GM23338 (cell line): ENCODE measurements at places on chromosomes 2 and 18. TPM values are rescaled to one million over a fixed set of nuclear protein-coding genes. Genes with fewer than 3 reads are reported as not detected.

The FBLN7 gene
- polyA plus RNA-seq, result 0.14 and 0.16 TPM in 2 replicates

The CD226 gene
- polyA plus RNA-seq, result 0.19 TPM in 1 of 2 replicates, not detected in the other

The LRATD1 gene
- polyA plus RNA-seq, result 1.8 and 2.7 TPM in 2 replicates

The SUMO1 gene
- polyA plus RNA-seq, result 418 and 507 TPM in 2 replicates

The RAPGEF4 gene
- polyA plus RNA-seq, result 0.80 and 1.7 TPM in 2 replicates

The PROKR1 gene
- 0.61 and 1.1 TPM in 2 replicates for polyA plus RNA-seq

The RIT2 gene
- 8.8 and 9.5 TPM in 2 replicates for polyA plus RNA-seq

The MYL1 gene
- polyA plus RNA-seq, result not detected in 2 replicates

The PLEKHH2 gene
- polyA plus RNA-seq, result 4.9 and 5.4 TPM in 2 replicates

The GALR1 gene
- 0.19 and 0.32 TPM in 2 replicates for polyA plus RNA-seq

The TCF23 gene
- 0.03 TPM in 1 of 2 replicates, not detected in the other for polyA plus RNA-seq

The ALPI gene
- not detected in 2 replicates for polyA plus RNA-seq

The SMYD1 gene
- 0.35 TPM in 1 of 2 replicates, not detected in the other for polyA plus RNA-seq

The PRKAG3 gene
- polyA plus RNA-seq, result not detected in 2 replicates

The MOCOS gene
- polyA plus RNA-seq, result 3.7 and 3.9 TPM in 2 replicates

The TMEM237 gene
- 46.3 and 48.9 TPM in 2 replicates for polyA plus RNA-seq

The UNC80 gene
- polyA plus RNA-seq, result 0.03 and 0.11 TPM in 2 replicates

The IL36B gene
- not detected in 2 replicates for polyA plus RNA-seq

The MYOM1 gene
- polyA plus RNA-seq, result 0.21 and 0.27 TPM in 2 replicates

The CCDC150 gene
- 44.2 and 68.3 TPM in 2 replicates for polyA plus RNA-seq

The HOXD8 gene
- polyA plus RNA-seq, result not detected in 2 replicates

The VWC2L gene
- not detected in 2 replicates for polyA plus RNA-seq

The TNFRSF11A gene
- polyA plus RNA-seq, result 3.8 and 5.6 TPM in 2 replicates

The LHCGR gene
- 0.54 and 0.66 TPM in 2 replicates for polyA plus RNA-seq

The SOCS6 gene
- 4.4 and 4.6 TPM in 2 replicates for polyA plus RNA-seq

The IFIH1 gene
- 0.97 and 1.2 TPM in 2 replicates for polyA plus RNA-seq

The COL6A3 gene
- polyA plus RNA-seq, result 1.2 TPM in 2 replicates

The NEU2 gene
- polyA plus RNA-seq, result not detected in 2 replicates

The B3GNT7 gene
- polyA plus RNA-seq, result 44.2 and 47.1 TPM in 2 replicates

The ASB18 gene
- not detected in 2 replicates for polyA plus RNA-seq

The PCARE gene
- not detected in 2 replicates for polyA plus RNA-seq

The CHAC2 gene
- polyA plus RNA-seq, result 25.8 and 27.1 TPM in 2 replicates

The RAMP1 gene
- 1.7 and 1.8 TPM in 2 replicates for polyA plus RNA-seq

The ZNF385B gene
- polyA plus RNA-seq, result 3.1 and 4.6 TPM in 2 replicates

The CYP27C1 gene
- polyA plus RNA-seq, result 1.1 and 1.8 TPM in 2 replicates

The RFTN2 gene
- 2.1 and 3.6 TPM in 2 replicates for polyA plus RNA-seq

The NT5C1B gene
- polyA plus RNA-seq, result not detected in 2 replicates

The PID1 gene
- polyA plus RNA-seq, result 1.7 and 2.2 TPM in 2 replicates

The THSD7B gene
- polyA plus RNA-seq, result 0.86 and 0.97 TPM in 2 replicates

The MZT2A gene
- polyA plus RNA-seq, result 120 and 141 TPM in 2 replicates

The ABCB11 gene
- 0.03 TPM in 1 of 2 replicates, not detected in the other for polyA plus RNA-seq

The CRYGD gene
- polyA plus RNA-seq, result 22.6 and 23.9 TPM in 2 replicates

The KLHL29 gene
- 1.5 and 1.9 TPM in 2 replicates for polyA plus RNA-seq

The PSD4 gene
- 0.06 and 0.19 TPM in 2 replicates for polyA plus RNA-seq

The GREB1L gene
- 0.21 and 0.29 TPM in 2 replicates for polyA plus RNA-seq

The HOXD12 gene
- polyA plus RNA-seq, result not detected in 2 replicates

The DSC2 gene
- polyA plus RNA-seq, result 7.9 and 10.5 TPM in 2 replicates
